C1 segment of cervical spinal cord (tissue), 14 donors: ENCODE measurements at places on chromosomes 5 and 9.

GRCh38 chr5:95069021-95069420, 215.9 kb downstream of the MCTP1 start:
- no peak for DNase-seq

DNA sequence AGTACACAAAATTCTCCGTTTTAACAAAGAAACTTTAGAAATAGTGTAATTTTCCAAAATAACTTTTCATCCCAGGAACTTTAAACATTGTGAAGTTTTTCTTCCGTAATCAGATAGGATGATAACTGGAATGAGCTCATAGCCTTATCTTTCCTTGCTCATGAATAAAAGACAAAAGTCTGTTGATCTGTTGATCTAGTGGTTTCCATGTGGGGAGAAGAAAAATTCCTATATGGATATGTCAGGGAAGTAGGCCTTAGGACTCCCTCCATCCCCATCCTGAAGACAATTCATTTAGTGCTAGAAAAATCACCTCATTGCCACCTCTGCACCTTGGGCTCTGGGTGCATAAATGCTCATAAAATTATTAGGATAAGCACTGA, 266.6 kb downstream of the SMARCA2 start:
- no peak for DNase-seq

DNA sequence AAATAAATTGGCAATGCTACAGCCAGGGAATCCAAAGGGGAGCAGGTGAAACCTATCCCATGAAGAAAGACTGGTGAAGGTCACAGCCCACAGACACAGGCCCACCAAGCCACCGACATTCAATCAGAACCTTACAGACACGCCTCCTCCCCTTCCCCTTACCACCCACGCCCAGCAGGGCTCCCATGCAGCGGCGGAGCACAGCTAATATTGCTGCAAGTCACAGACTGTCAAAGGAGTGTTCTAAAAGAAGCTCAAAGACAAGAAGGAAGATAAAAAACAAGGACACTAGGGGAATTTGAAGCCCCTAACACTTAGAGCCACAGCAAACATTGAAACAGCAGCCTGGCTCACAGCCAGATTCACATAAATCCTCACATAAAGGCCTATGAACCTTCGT, 91.2 kb downstream of the MED10 start:
- DNase-seq = no peak

GRCh38 chr5:172038167-172038566, 31.7 kb upstream of the FBXW11 start:
- no peak for DNase-seq

GRCh38 chr5:40909264-40909663, at the start of gene C7:
C7 (plus strand) TSS chr5:40909497; CDS start chr5:40909611, 114 bp downstream.
- no peak for DNase-seq

GRCh38 chr5:58545912-58546311, 37.0 kb upstream of the RAB3C start:
- DNase-seq = no peak

- no peak for DNase-seq
Measured at GRCh38 chr5:144189800-144190429, 19.2 kb downstream of the KCTD16 start.

GRCh38 chr9:93184432-93185265, 710 bp downstream of the WNK2 start:
- DNase-seq = no peak
